AG08395 (cell line): ENCODE measurements at places on chromosomes 3 and 15.

DNA sequence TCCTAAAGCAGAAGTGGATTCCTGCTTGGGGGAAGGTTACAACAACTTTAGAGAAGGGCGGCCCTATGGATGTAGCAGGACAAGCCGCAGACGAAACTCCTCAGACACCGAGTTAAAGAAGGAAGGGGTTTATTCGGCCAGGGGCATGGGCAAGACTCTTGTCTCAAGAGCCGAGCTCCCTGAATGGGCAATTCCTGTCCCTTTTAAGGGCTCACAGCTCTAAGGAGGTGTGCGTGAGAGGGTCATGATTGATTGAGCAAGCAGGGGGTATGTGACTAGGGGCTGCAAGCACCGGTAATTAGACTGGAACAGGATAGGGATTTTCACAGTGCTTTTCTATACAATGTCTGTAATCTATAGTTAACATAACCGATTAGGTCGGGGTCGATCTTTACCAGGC is 879 bp upstream of the PDHB start:
- no peak for DNase-seq

GRCh38 chr15:48802867-48803266 is 8.0 kb downstream of the CEP152 start:
- peak; percentile 82 for DNase-seq

GRCh38 chr3:4687167-4687566 is 194.0 kb downstream of the ITPR1 start:
- DNase-seq, result no peak

DNA sequence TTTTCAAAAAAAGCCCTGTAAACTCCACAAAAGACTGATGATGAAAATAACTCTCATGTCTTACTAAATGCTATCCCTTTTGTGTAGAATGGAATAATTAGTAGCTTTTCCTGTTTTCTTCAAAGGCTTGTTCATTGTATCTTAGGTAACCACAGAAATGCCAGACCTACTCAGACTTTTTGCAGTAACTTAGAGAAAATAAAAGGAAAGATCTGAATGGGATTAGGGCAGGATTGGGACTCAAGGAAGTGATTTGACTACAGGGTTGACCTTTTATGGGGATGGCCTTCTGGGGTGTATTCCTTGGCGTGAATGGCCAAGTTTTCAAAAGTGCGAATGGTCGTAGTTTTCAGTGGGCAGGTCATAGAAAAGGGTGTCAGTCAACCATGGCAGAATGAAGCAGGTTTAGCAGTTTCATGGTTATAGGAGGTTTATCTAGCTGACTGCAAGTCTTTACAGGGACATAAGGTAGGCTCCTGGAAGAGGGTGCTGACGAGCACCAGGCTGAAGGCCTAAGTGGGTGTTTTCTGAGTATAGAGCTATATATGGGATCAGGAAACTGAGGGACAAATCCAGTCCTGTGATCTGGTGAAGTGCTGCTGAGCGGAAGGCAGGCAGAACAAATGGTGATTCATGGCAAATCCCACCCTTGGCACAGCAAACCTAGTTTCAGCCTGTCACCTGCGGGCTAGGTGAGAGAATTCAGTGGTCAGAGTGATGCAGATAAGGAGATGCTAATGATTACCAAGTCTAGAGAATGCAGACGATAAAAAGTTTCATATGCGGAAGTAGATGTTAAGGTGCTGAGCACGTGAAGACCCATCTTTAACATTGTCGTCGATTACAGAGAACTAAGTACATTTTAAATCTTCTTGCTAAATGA is 46.4 kb downstream of the IL1RAP start:
- no peak for DNase-seq

DNA sequence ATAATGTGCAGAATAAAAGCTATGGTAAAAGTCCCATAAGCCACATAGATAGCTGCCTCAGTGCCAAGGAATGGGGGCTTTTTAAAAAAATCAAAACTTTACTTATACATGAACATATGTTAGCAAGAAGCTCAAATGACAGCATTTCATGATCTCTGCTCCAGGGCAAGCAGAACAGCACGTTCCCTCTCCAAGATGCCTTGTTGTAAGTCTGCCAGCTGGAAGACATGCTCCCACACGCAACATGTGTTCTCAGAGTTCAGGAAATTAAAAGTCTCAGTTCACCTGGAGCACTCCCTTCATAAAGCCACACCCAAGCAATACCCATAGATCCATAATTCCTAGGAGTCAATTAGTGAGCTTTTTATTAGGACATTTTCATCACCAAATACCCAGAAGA is 52.2 kb downstream of the ABI3BP start:
- no peak for DNase-seq

DNA sequence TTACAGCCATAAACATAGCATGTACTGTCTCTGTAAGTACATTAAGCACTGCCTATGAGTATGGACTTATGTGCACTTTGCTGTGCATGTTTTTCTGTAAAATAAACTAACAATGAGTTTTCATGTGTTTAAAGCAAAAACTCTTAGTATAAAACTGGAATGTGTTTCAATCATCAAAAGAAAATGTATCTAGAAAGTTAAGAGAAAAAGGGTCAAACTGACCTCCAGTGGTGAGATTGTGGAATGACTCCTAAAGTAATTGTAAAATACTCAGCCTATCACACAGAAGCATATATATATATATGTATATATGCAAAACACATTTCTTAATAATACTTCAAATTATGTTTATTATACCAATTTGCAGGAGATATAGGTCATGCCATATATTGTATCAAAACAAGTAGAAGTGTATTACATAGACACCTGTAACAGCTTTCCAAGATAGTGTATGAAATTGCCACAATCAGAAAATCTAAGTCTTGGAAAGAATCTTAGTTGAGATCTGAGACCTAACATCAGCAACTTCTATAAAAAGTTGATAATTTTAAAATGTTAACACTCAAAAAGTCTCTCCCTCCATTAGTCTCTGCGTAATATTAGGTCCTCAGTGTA is 199.6 kb downstream of the FMN1 start:
- peak; percentile 49 for DNase-seq

- DNase-seq, result no peak
Measured at GRCh38 chr3:151866711-151867410, 6.6 kb upstream of the SUCNR1 start.

DNA sequence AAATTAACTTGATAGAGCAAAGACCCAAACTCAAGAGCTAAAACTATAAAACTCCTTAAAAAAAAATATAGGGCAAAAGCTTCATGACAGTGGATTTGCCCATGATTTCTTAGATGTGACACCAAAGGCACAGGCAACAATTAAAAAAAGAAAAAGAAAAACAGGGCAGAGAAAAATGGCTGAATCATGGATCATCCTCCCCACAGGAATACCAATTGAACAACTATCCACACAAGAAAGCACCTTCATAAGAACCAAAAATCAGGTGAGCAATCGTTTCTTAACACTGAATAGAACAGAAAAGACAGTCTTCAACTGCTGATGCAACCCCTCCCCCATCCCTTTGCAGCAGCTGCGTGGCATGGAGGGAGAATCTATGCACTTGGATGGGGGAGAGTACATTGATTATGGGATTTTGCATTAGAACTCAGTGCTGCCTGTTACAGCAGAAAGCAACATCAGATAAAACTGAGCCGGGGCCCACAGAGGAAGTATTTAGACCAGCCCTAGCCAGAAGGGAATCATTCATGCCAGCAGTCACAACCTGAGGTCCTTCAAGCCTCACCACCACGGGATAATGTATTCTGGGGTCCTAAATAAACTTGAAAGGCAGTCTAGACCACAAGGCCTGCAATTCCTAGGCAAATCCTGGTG is 15.7 kb downstream of the C3orf33 start:
- DNase-seq, result no peak

DNA sequence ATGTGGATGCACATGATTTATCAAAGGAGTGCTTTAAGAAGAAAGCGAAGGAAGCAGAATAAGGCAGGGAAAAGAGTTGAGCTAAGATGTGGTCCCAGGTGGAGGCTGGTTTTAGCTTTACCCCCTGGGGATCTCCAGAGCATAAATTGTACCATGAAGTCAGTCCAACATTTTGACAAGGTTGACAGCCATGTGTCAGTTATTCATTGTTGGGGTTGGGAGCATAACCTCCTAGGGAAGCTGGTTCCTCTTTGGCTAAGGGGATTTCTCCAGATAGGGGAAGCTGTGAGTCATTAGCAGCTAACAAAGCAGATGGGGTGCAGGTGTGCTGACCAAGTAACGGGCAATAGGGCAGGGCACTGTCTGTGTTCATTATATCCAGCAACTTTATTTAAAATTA is 123.7 kb upstream of the IGSF10 start:
- DNase-seq, result no peak

- DNase-seq, result no peak
Measured at GRCh38 chr15:41836073-41836472, 2.6 kb upstream of the PLA2G4B start.

GRCh38 chr3:17655743-17656142 is 86.7 kb downstream of the TBC1D5 start:
- no peak for DNase-seq

GRCh38 chr3:194738254-194739093 is 52.8 kb downstream of the FAM43A start:
- DNase-seq, result peak; percentile 50

DNA sequence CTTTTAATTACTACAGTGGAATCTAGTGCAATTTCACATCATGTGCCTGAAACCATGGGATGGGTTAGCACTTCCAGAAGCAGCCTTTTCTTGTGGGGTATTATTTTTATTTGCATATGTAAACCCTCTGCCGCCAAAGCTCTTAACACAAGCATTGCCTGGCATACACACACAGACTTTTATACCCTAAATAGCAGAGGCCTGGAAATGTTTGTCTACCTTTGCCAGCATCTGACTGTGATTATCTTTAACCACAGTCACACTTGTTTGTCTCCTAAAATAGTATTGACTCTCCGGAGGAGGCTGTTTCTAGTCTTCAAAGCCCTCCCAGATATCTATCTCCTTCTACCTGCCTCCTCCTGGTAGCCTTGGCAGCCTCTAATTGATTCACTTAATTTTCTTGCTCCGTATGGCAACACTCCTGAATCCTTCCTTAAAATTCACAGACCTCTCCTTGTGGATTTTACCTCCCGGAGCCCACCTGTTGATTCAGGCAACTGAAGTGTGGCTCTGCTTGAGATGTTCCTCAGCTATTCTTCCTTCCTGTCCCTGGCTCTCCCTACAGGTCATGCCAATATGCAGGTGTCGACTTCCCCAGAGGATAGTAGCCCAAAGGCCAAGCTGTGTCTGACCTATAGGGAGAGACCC is 127.1 kb upstream of the UMPS start:
- DNase-seq, result no peak

- DNase-seq, result no peak
Measured at GRCh38 chr3:150806185-150806835, 43.3 kb upstream of the SIAH2 start.

DNA sequence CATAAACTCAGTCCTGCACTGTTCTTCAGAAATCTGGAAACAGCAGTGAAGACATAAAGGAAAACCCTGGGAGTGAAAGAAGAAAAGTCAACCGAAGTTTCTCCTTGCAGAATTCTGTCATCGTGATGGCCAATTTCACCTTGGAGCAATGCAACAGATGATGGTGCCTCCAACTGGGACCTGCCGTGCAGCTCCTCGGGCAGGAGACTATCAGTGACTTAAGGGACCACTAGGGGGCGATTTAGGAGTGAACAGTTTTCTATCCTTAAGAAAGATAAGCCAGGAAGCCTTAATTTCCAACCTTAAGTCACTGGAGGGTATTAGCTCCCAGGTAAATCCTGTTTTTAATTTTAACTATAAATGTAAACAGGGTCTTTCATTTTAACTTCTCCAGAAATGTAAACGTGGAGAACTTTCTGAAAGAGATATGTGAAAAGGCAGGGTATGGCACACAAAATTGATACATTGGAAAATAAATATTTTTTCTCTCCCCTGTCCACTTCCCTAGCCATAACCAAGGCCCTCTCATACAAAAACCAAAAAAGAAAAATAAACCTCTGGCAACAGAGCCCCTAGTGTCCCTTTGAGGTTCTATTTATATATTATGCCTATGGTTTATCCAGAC is 116.3 kb downstream of the PDZRN3 start:
- DNase-seq, result peak; percentile 58

DNA sequence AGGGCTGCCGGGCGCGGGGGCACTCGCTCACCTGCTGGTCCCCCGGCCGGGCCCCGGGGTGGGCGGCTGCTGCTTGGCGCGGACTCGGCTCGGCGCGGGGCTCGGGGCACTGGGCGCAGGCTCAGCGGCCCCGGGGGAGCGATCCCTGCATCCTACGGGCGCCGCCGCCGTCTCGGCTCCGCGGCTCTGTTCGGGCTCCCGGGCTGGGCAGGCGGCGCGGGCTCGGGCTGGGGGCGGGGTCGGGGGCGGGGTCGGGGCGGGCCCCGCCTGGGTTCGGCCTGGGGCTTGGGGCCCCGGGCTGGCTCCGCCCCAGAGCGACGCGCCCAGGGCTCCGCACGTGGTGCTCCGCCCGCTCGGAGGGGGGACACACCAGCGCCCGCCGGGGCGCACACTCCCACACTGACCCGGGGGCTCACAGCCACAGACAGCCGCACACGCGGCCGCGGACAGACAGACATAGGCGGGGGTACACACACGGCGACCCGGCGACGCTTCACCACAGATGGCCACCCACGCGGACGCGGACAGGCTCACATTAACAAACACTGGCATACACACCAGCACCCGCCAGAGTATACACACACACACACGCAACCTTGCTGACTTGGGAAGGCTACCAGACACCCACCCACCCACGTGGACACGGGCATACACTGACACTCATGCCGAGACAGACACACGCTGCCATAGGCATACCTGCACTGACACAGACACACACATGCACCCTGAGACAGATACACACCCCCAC is at the start of gene SCN5A:
Gene SCN5A, minus strand, starts transcription at position 188 of the 748 bp plus-strand sequence. CDS start 16,380 bp downstream, outside the sequence.
- peak; percentile 60 for DNase-seq

DNA sequence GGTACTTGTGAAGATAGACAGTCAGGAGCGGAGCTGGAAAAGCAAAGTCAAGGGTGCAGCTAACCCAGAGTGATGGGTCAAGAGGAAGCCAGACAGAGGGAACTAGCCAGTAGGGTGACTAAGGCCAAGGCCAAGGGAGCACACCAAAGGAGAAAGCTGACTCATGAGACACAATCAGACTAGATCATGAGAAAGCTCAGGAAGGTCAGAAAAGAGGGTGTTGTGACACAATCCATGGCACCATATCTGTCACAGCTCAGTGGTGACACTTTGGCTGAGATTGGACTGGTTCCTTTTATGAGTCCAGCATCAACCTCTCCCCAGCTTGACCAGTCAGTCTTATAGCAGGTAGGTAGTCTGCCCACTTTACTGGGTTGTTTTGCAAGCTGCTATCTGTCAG is 22.2 kb downstream of the P2RY1 start:
- no peak for DNase-seq

DNA sequence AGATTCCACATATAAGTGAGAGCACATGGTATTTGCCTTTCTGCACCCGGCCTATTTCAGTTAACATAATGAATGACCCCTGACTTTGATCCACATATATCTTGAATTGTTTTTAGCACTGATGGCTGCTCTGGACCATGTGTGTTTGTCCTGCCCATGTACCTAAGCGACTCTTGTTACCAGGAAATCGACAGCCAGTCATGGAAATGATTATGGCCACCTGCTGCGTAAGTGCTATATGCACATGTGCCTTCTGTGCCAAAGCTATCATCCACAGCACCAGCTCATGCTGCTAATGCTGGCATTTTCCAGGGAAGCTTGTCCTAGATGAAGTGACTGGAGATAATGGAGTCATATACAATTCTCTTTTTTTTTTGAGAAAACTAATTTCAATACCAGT is 103.7 kb downstream of the PEX5L start:
- DNase-seq, result no peak
